ENCODE measurements at places on chromosomes 12 and 14. TPM values are rescaled to one million over a fixed set of nuclear protein-coding genes. Genes with fewer than 3 reads are reported as not detected.
A peak's percentile ranks its signal among the peaks of the same experiment; 100 is the strongest.

DNA sequence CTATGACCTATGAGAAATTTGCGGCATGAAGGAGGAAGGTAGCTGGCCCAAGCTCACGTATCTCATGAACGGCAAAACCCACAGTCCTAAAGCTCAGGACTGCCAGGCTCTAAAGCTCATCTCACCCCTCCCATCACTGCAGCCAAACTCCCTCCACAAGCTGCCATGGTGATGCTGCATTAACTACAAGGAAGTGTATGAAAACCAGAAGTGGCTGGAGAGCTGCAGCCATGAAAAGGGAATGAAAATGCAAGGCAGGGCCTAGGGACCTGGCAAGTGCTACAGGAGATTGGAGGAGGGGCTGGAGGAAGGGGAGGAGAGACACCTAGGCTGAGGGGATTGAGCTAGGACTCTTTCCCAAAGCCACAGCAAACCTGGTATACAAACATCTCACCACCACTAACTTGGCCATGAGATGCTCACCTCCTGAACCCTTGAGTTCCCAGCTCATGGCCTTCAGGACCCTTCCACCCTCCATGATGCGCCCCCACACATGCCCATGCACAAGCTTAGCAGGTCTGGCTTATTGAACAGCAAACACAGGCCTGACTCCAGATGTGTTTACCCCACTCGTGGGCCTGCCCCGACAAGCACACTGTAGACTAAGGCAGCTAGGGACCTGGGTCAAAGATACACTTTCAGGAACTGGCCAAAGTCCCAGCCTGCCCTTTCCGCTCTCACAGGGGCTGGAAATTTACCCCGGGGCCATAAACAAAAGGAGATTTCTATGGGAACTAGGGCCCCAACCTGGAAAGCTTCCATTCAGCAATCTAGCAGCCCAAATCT is 42.0 kb downstream of the LTBP2 start:
- DNase-seq, result no peak

DNA sequence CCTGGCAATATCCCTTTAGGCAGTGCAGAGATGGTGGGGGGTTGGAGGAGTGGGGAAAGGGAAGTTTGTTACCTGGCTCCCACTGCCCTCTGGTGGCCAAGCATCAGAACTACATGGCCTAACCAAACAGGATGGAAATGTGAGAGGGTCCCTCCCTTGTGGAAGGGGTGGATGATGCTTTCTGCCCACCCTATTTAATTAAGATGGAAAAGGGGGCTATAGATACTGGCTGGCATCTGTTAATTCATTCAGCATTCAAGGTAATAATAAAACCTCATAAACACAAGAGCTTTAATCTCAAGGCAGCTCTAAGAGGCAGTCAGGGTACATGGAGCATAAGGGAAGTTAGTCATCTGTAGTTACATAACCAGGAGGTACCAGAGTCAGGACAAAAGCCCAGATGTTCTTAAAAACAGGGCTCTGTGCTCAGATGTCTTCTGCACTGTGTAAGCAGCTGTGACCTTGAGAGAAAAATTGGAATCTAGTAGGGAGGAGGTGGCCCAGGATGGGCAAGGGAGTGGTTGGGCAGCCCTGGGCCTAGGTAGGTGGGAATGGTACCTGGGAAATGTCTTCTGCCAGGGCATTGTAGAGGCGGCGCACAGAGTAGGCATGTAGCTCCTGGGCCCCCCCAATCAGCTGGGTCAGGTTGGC is 4.6 kb downstream of the AP1G2 start:
- DNase-seq, result peak; percentile 26

DNA sequence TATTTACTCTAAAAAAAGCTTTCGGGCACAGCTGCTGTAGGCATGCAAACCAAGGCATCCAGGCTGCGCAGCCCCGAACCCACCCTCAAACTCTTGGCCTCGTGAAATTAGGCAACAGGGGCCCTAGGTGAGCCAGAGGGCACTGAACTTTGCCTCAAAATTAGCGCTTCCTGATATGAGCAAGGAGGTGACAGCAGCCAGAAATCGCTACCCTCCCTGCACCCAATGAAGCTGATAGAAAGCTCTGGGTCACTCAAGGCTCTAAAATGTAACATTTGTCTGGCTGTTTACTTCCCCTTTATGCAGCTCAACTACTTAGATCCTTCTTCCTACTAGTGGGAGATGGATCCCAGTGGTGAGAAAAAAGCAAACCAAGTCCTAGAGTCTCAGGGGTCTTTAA is 61.8 kb downstream of the PITPNM2 start:
- no peak for DNase-seq

DNA sequence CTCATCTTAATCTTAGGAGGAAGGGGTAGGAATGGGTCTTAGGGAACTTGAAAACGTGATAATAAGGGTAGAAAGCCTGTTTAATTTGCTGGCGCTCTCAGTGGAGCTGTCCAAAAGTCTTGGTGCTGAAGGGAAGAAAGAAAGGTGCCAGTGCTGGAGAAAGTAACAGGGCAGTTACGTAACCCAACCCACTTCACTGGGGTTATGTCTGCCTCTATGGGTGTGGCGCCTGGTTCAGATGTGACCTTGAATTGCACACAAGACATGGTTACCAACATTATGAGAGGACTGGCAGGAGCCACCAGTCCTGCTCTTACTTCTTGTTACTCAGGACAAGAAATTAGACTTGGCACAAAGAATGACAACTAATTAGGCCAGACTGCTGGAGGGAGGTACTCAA is 18.6 kb upstream of the GPATCH2L start:
- DNase-seq, result peak; percentile 43

The KRT71 gene
- not detected for total RNA-seq

The ANKS1B gene
- 0.11 TPM for total RNA-seq

DNA sequence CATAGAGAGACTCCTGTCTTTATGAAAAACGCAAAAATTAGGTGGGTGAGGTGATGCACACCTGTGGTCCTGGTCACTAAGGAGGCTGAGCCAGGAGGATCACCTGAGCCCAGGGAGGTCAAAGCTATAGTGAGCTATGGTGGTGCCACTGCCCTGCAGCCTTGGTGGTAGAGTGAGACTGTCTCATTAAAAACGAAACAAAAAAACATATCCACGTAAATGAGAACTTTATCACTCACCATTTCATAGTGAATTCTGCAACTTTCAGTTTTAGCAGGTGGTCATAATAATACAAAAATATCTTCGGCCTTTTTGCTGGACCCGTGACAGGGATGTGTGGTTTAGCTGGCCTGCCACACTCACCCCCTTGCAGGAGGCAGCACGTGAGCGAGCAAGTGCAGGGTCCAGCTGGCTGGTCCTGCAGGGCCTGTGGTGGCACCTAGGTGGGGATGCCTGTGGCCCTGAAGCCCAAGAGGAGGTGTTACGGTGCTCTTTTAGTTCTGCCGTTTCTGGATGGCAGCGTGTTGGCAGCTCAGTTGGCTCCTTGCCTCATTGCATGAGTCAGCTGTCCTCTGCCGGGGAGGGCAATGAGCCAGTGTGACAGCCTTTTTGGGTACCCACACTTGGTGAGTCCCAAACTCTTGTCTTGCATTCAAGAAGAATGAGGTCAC is 1330.7 kb upstream of the TMEM132C start:
- DNase-seq, result peak; percentile 65

The TAS2R46 gene
- 0.11 TPM for total RNA-seq
